ENCODE measurements at places on chromosomes 12 and 14.
A peak's percentile ranks its signal among the peaks of the same experiment; 100 is the strongest.

- DNase-seq: peak; percentile 86
These were observed 13.7 kb upstream of the TMEM106C start for GRCh38 chr12:47949441-47950341.

DNA sequence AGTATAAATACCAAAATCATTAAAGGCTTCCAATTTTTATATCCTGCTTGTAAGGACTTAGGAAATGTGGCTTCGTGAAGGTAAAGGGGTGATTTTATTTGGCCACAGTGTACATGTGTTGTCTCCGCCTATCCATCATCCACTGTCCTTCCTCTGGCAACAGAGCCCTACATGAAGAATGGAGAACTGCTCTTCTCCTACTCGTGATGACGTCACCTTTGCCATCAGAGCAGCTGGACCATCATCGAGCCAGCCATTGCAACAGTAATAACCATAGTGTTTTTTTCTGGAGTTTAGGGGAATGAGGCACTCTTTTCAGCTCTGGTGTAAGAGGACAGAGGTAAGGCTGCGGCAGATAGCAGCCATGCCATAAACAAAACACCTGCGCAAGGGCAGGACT is 19.2 kb downstream of the ITPR2 start:
- no peak for DNase-seq

GRCh38 chr12:53617700-53618099 is 8.5 kb downstream of the ATF7 start:
- DNase-seq: no peak

DNA sequence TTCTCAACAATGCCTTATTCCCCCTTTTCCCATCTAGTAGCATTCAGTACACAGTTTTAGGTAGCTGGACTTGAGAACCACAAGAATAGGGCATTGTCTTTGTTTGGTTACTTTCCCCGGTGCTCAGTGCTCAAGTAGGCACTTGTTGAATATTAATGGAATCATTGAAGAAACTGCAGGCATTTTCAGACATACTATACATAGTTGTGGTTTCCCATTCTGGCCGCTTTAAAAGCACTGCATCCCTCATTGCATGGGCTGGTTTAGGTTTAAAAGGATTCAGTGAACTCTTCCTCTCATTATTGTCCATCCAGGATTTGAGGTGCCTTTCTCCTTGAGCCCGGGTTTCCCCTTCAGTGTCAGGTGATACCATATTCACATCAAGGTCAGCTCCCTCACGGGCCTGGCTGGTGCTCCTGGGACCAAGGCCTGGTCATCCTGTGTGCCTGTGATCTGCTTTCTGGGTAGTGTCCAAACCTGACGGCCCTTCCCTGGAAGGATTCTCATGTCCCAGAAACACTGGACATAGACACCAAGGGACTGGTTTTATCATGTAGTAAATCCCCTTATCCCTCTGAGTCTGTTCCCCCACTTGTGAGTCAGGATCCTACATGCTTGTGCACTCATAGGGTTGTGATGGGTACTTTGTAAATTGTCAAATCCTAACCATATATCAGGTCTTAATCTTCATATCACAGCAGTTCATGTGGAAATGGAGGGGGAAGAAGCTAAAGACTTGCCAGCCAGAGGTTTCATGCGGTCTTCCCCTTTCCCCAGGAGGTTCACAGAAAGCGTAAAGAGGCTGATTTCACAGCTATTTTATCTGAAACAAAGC is 7.4 kb downstream of the TCP11L2 start:
- no peak for DNase-seq

DNA sequence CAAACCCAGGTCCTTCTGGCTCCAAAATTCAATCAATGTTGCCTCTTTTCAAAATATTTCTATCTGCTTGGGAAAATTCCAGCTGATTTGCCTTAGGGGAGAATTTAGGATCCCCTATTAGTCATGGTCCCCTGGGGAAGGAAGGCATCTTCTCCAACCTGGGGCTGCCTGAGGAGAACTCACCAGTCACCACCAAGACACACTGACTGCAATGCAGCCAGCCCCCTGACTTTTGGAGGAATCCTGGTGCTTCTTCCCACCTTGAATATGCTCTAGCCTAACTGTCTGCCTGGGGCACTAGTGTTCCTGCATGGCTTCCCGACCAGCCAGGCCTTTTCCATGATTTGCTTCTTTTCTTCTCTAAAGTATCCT is 71.8 kb upstream of the BCL2L14 start:
- no peak for DNase-seq

DNA sequence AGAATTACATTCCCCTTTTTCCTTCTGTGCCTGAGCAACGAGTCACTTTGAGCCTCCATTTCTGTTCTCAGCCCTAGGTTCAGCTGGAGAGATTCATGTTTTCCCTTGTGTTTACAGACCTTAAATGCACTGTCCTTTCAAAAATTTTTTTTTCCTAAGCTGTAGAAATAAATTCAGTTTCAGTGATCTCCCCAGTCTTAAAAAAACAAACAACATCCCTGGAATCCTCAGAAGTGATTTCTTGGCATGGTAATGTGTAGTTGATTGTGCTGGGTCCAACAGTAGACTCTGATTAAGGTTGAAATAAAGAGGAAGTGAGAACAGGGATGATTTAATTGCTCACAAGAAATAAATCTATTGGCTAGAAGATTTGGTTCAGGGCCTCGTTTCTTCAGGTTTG is 89.3 kb downstream of the NTN4 start:
- no peak for DNase-seq

DNA sequence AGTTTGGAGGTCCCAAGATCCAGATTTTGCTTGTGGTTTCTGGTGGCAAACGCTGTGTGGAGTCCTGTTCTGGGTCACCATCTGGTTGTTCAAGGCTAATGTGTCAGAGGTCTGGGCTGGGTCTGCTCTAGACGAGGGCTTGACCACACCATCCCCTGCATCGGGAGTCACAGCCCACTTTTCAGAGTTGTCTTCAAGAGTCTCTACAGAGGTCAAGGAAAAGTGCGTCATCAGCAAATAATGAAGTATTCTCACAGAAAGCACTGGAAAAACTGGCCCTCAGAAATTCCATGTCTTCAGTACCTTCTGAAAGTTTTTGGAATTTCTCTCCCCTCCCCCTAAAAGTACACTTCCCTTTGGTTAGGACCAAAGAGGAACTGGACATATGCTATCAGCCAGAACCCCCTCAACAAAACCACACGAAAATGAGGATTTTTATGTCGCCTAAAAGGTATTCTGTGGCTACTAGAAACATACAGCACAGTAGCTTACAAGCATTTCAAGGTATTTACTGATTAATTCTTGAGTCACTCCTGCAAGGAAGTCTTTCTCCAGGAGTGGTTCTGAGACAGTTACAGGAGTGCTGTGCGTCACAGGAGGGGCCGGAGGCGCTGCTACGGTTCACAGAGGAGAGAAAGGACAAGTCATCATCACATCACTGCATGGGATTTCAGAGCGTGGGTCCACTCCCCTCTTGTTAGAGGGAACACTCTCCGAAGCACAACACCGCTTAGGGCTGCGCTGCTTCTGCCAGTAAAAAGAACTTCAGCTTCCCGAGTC is 35.4 kb downstream of the RAD52 start:
- DNase-seq: peak; percentile 77

DNA sequence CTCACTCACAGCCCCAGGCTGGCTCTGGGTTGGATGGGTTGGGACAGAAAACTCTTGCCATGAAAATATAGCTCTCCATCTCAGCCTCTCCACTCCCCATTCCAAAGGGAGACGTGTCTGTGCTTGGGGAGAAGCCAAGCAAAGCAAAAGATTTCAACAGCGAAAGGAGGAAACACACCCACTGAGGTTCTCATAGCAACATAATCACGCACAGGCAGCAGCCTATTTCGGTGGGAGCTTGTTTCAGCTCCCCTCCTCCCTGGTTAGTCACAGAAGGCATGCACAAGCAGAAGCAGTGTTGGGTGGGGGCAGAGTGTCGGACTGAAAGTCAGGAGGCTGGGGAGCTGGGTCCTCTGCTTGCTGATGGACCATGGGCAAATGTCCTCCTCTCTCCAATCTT is 1.9 kb upstream of the PRMT8 start:
- peak; percentile 76 for DNase-seq

GRCh38 chr14:101716956-101717662 is 44.4 kb upstream of the PPP2R5C start:
- no peak for DNase-seq

- DNase-seq: no peak
These were observed 41.5 kb downstream of the RERG start for GRCh38 chr12:15179672-15180071.

Measured in keratinocyte (primary cell).